ENCODE measurements at places on chromosomes 2 and 18.

GRCh38 chr2:133171393-133172004 is 396.8 kb downstream of the NCKAP5 start:
- no peak for DNase-seq

DNA sequence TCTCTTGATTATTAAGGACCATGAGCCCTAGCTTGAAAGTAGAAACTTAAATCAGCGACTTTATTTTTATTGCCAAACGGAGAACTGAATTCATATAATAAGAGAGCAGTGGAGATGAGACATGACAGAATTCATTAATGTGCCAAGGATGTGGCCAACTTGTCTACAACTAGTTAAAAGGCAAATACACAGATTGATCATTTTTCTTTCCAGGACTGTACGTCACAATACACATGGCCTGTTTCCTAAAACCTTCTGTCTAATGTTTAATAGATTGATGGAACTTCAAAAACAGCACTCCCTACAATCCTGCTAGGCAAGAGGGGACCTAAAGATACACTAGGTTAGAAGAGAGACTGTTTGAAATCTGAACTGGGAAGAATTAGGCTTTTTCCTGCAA is 647.8 kb downstream of the SATB2 start:
- no peak for DNase-seq

- DNase-seq = no peak
Measured at GRCh38 chr2:54020793-54021414, 50.1 kb upstream of the PSME4 start.

- no peak for DNase-seq
Measured at GRCh38 chr18:7383002-7383980, 152.4 kb downstream of the LRRC30 start.

DNA sequence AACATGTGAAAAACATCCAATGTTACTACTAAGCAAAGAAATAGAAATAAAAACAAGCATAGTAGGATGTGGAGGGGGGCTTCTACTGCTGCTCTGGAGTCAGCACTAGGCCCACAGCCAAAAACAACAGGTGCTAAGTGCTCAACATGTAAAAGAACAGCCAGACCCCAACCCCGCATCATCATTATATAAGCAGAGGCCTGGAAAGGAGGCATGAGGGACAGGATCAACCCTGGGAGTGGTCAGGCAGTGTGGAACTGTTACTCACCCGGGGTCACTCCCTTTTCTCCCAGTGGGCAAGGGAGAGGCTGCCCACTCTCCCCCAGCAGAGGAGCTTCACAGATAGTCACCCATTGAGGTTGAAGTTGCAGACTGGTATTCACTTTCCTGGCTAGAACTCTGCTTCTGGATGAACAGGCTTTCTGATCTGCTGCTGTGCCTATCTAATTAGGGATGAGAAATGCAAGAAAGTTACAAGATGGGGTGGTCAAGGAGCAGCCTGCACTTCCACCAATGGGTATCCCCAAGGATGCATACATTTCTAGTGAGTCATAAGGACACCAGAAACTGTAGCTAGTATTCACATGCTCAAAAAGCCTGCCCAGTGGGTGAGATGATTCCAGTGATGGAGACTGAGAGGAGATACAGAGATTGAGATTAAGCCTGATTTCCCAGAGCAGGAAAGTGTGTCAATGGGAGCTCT is 480.1 kb upstream of the TCF4 start:
- no peak for DNase-seq

GRCh38 chr18:79420033-79420745 is 24.5 kb downstream of the NFATC1 start:
- DNase-seq = no peak

- DNase-seq = no peak
Measured at GRCh38 chr2:151845481-151845880, 17.3 kb upstream of the ARL5A start.

- DNase-seq = no peak
Measured at GRCh38 chr2:110867078-110867477, 134.7 kb downstream of the ACOXL start.

GRCh38 chr2:212424082-212424481 is 114.5 kb downstream of the ERBB4 start:
- no peak for DNase-seq

DNA sequence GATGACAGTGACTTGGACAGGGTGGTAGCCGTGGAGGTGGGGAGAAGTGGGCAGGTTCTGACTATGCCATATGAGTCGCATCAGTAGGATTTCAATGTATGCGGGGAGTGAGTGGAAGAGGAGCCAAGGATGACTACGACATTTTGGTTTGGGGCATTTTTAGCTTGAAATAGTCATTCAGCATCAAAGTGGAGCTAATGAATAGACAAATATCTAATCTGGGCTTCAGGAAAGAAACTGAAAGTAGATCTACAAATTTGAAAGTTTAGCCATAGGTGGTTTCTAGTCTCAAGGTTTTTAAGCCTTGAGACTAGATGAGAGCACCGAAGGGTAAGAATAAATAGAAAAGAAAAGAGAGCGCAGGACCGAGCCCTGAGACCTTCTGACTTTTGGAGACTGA is 58.3 kb downstream of the FEZ2 start:
- no peak for DNase-seq

- DNase-seq = no peak
Measured at GRCh38 chr2:119111115-119111975, 47.2 kb downstream of the C1QL2 start.

DNA sequence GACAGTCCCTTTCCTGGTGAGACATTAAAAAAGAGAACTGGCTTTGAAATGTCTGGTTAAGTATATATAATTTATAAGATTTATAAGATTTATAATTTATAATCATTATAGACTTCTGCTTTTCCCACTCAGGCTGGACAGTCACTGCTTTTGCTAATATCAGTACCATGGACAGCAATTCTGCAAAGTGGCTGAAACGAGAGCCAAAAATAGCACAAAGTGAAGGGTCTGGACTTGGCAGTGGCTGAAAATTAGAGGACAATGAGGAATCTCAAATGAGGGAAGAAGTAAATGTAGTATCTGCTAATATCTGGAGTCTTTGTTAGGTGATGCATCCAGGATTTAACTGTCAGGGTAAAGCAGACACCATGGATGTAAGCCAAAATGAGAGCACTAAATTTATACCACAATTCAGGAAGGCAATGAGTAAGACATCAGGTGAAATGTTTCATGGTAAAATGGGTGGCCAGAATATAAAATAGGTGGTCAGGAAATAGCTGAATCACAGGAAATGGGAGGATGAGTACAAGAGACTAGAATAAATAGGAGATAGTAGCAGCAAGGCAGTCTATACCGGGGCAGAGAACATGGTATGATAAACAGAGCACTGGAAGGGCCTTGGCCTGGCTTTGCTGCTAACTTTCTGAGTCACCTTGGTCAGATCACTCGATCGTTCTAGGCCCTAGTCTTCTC is 39.6 kb upstream of the BOD1L2 start:
- no peak for DNase-seq

- DNase-seq = no peak
Measured at GRCh38 chr2:162917626-162918025, 79.1 kb upstream of the KCNH7 start.

- no peak for DNase-seq
Measured at GRCh38 chr18:45667056-45667736, 51.9 kb downstream of the SLC14A2 start.

DNA sequence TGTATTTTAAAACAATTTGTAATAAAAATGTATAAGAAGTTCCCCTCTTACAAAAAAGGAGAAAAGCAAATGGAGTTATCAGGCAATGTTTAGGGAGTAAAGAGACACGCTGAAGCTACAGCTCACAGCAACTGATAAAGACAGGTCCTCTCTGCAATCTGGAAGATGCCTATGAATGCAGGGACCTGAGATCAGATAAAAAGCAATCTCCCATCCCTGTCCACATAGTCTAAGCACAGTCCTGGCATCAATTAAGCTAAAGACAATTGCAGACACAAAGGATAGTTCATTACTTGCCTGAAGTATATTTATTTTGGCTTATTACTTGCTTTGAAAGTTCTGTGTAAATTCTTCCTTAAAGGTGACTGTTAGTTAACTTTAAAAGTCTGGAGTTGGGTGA is 5.0 kb downstream of the EIF2AK3 start:
- no peak for DNase-seq

- peak; percentile 12 for DNase-seq
Measured at GRCh38 chr2:152730591-152731333, 12.3 kb downstream of the ARL6IP6 start.

- no peak for DNase-seq
Measured at GRCh38 chr18:76230791-76231190, 264.3 kb downstream of the ZNF516 start.

DNA sequence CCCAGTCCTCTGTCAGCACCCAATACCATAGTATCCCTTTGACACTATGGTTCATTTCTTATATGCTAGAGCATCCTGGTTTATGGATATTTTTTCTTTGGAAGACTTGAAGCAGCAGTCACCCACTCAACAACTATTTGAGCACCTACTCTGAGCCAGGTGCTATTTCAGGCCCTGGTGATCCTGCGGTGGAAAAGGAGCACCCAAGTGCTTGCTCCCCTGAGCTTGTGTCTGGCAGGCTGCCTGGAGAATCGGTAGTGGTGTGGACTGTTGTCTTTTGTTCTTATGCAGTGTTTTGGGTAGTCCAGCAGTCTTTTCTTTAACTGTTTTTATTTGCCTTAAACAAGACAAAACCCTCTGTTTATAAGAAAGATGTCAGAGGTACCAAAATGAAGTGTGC is 28.9 kb downstream of the NCK2 start:
- DNase-seq = no peak

GRCh38 chr2:15754703-15755099 is 163.0 kb downstream of the DDX1 start:
- no peak for DNase-seq

DNA sequence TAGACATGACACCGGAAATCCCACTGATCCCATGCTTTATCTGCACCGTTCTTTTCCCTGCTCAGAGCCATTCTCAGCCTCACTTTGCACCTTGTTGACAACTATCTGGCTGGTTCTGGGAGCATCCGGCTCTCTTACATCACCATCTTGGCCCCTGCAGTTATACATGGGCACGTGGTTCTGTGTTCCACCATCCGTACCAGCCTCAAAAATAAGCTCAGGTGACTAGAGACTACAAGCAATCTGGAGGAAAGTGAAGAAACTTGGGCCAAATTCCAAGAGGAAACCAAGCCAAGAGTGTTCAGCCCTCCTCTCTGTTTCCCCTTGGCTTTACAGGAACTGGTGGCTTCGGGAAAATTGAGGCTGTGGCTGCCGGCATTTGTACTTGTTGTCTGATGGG is 244.6 kb upstream of the ACVR2A start:
- DNase-seq = no peak

DNA sequence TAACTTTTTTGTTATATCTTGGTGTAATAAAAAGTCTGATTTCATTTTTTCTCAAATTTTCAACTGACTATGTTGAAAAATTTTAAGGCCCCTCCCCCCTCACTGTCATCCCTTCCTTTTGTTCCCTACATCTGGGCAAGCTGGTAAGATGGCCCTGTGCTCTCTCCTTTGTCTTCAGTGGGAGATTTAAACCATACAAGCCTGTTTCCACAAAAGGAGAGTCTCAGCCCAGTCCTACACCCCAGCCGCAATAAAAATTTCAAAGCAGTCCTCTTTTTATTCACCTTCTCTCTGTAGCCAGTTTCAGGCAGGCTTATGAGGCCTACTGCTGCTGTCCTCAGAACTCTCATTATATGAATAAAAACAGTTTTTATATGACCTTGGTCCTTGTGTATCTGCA is 630.5 kb downstream of the CBLN2 start:
- DNase-seq = no peak

DNA sequence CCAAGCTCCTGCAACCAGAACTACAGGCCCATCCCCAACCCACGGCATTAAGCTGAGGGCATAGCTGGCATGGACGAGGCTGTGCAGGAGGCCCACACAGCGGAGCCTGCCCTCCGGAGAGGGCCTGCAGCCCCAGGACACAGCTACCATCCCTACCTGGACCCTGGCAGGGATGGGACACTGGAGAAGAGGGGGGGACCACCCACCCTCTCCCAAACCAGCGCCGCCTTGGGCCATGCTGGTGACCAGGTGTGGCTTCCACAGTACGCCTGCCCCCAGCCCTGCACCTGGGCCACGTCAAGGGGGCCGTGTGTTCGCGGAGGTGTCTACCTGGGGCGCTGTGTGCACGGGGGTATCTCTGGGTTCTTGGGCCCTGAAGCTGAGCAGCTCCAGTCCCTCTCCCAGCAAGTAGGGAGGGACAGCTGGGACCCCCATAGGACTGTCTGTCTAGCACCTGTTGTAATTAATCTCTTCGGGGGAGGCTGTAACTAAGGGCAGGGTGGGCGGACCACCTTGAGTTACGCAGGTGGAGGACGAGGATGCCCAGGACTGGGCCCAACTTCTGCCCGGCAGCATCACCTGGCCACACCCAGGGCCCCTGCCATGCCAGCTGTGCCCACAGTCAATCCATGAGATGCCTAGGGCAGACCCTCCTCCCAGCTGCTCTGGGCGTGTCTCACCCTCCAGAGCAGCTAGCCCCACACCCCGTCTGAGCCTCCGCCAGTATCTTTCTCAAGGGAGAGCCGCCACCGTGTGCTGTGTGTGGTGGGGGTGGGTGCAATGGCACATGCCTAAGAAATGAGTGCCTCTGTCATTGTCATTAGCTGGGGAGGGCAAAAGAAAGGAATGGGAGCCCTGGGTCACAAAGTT is 18.3 kb downstream of the HS6ST1 start:
- DNase-seq = no peak

GRCh38 chr2:80499095-80499494 is 194.5 kb upstream of the LRRTM1 start:
- DNase-seq = no peak

GRCh38 chr2:10007435-10007834 is 35.9 kb upstream of the KLF11 start:
- DNase-seq = no peak

DNA sequence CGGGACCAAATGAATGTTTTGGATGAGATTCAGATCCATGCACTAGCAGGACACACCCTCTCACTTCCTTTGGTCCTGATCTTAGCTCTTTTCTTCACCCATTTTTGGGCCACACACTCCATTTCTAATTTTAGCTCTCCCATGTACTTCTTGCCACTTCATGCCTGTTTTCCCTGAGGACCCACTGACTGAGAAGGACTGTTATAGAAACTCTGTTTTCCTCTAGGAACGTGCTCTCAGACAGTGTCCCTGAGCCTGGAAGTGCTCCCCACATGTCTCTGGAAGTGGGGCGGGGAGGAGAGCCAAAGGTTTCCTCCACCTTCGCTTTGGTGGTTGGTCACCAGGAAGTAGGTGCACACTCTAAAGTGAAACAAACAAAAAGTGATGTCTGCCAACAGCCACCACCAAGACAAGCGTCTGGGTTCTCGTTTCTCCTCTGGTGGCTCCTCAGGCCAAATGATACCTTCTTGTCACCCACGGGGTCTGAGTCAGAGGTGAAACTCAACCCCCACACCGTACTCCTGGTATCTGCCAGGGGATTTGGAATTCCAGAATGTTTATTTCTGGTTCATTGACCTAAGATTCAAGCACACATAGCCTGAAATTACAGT is 74.7 kb downstream of the MERTK start:
- DNase-seq = no peak

DNA sequence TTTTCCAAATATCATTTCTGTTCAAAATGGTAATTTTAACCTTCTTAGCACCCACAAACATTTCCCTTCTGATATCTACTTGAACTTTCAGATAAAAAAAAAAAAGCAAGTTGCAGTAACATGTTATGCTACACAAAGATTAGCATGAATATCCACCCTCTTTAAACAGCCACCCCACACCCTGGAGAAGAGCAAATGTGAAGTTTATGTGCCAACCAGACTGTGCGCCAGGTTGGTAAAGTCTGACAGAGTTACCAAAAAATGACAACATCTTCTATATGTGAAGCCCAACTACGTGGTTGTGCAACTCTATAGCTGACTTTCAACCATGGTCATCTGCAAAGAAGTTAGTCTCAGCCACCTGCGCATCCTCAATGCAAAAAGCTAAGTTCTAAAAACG is 62.6 kb downstream of the BCL11A start:
- no peak for DNase-seq

Data from stimulated activated CD8-positive, alpha-beta memory T cell treated with anti-CD3 and anti-CD28 coated beads, Interleukin-15, amount 100 ng/mL, for 4 hours (primary cell).